ENCODE measurements at places on chromosomes 1 and 21.

DNA sequence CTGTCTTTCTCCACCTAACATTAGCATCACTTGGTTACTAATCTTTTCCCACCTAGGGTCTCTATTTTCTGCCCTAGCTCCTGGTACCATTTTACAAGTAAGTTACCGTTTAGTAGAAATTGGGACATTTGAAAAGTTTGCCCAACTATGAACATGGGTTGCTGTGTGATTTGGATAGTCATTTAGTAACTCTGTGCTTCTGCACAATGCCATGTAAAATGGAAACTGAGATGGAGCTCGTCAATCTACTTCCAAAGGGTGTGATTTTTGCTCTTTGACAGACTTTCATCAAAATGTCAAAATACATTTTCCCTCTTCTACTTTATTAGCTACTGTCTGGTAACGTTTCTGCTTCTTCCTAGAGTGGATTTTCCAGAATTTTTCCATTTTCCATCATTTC lies 381.5 kb upstream of the B3GALT2 start:
- no peaks in the 10 kb centered on the region for H3K27me3 ChIP-seq
- no peaks in the 10 kb centered on the region for H3K4me1 ChIP-seq
- DNase-seq: no peak
- H3K4me3 ChIP-seq: no peak overlapping the region
- H3K27ac ChIP-seq: no peak overlapping the region
- H3K36me3 ChIP-seq: no peaks in the 10 kb centered on the region

- H3K27me3 ChIP-seq: peaks cover 11% of the 10 kb centered on the region
- H3K4me3 ChIP-seq: no peak overlapping the region
- no peak overlapping the region for H3K27ac ChIP-seq
- DNase-seq: no peak
- H3K36me3 ChIP-seq: no peaks in the 10 kb centered on the region
- H3K4me1 ChIP-seq: peaks cover 11% of the 10 kb centered on the region
Observed at GRCh38 chr1:14180738-14181137, 417.7 kb upstream of the KAZN start.

DNA sequence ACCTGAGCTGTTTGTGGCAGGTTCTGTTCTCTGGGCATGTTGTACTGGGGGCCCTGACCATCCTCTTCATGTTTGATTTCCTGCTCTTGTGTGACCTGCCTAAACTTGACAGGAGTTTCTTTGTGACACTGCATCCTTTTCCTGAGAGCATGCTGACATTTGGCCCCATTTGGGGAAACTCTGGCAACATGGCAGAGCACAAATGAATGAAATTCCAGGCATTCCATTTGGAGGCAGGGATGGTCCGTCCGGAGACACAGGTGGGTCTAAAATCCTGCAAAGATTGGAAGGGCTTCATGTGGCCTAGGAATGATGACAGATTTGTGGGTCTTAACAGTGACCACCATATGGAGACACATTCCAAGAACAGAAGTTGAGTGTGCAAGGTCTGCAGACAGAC lies 184.0 kb downstream of the FCRL5 start:
- no peak for DNase-seq
- H3K36me3 ChIP-seq: no peaks in the 10 kb centered on the region
- H3K27ac ChIP-seq: no peak overlapping the region
- no peak overlapping the region for H3K4me3 ChIP-seq

- H3K27me3 ChIP-seq: peaks cover 6% of the 10 kb centered on the region
- DNase-seq: no peak
- no peak overlapping the region for H3K27ac ChIP-seq
- no peak overlapping the region for H3K4me3 ChIP-seq
Observed at GRCh38 chr1:17605582-17606344, 66.3 kb downstream of the ARHGEF10L start.

- no peak overlapping the region for H3K4me3 ChIP-seq
- no peak overlapping the region for H3K27ac ChIP-seq
- H3K27me3 ChIP-seq: peaks cover 19% of the 10 kb centered on the region
- no peak for DNase-seq
Observed at GRCh38 chr1:7262611-7263010, 477.4 kb downstream of the CAMTA1 start.

GRCh38 chr1:6727535-6727934 lies 25.9 kb upstream of the DNAJC11 start:
- peaks cover 32% of the 10 kb centered on the region for H3K4me1 ChIP-seq
- peak; percentile 74 for DNase-seq
- H3K27ac ChIP-seq: no peak overlapping the region
- H3K4me3 ChIP-seq: no peak overlapping the region
- H3K27me3 ChIP-seq: peaks cover 20% of the 10 kb centered on the region

- no peaks in the 10 kb centered on the region for H3K36me3 ChIP-seq
- H3K27me3 ChIP-seq: peaks cover 4% of the 10 kb centered on the region
- H3K4me1 ChIP-seq: peaks cover 5% of the 10 kb centered on the region
- DNase-seq: no peak
- no peak overlapping the region for H3K4me3 ChIP-seq
Observed at GRCh38 chr1:20070357-20070756, 363 bp downstream of the PLA2G5 start.

GRCh38 chr1:25110036-25110435 lies 122.3 kb downstream of the SYF2 start:
- DNase-seq: no peak
- peaks cover 11% of the 10 kb centered on the region for H3K4me1 ChIP-seq
- H3K4me3 ChIP-seq: no peak overlapping the region
- peaks cover 5% of the 10 kb centered on the region for H3K36me3 ChIP-seq
- H3K27me3 ChIP-seq: peaks cover 73% of the 10 kb centered on the region

DNA sequence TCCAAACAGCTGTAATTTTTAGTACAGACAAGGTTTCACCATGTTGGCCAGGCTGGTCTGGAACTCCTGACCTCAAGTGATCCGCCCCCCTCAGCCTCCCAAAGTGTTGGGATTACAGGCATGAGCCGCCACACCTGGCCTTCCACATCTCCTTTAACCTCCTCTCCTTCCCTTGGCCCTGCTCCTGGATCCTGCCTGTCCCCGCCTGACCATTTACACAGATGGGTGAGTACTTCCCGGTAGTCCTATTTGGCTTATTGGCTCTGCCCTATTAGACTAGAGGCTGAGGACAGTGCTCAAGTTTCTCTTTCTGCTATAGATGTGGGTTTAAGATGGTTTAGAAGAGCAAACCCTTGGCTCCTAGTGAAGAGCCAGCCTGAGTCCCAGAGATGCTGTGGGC lies 7.1 kb downstream of the PTPN7 start:
- peaks cover 51% of the 10 kb centered on the region for H3K4me1 ChIP-seq
- no peak for DNase-seq
- no peak overlapping the region for H3K4me3 ChIP-seq

- peaks cover 19% of the 10 kb centered on the region for H3K27me3 ChIP-seq
- H3K4me3 ChIP-seq: no peak overlapping the region
- no peaks in the 10 kb centered on the region for H3K36me3 ChIP-seq
- H3K27ac ChIP-seq: no peak overlapping the region
Observed at GRCh38 chr1:116737020-116737854, 17.0 kb upstream of the CD2 start.
